CD4-positive, alpha-beta T cell (primary cell): ENCODE measurements at places on chromosomes 6 and 20. TPM values are rescaled to one million over a fixed set of nuclear protein-coding genes. Genes with fewer than 3 reads are reported as not detected.

CLPSL1 gene
- not detected for total RNA-seq

F13A1 gene
- total RNA-seq, result 0.38 TPM

DDO gene
- total RNA-seq, result not detected

FNDC1 gene
- total RNA-seq, result not detected

ADRM1 gene
- 40.8 TPM for total RNA-seq

DZANK1 gene
- total RNA-seq, result 1.9 TPM

TMEM151B gene
- not detected for total RNA-seq
